ENCODE measurements at places on chromosomes 2 and 18.

GRCh38 chr18:7317804-7318231 is 86.9 kb downstream of the LRRC30 start:
- no peak for DNase-seq

DNA sequence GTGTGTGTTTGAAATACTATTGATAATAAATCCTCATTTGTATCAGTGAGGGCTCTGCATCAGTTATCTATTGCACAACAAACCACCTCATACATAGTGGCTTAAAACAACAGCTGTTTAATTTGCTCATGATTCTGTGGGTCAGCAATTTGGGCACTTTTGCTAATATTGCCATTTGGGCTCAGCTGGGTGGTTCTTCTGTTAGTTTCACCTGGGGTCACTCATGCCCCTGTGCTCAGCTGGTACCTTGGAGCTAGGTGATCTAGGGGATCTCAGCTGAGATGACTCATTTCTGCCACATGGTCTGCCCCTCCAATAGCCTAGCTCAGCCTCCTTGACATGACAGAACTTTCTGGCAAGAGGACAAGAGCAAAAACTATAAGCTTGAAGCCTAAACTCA is 126.3 kb downstream of the LYPD6B start:
- no peak for DNase-seq

DNA sequence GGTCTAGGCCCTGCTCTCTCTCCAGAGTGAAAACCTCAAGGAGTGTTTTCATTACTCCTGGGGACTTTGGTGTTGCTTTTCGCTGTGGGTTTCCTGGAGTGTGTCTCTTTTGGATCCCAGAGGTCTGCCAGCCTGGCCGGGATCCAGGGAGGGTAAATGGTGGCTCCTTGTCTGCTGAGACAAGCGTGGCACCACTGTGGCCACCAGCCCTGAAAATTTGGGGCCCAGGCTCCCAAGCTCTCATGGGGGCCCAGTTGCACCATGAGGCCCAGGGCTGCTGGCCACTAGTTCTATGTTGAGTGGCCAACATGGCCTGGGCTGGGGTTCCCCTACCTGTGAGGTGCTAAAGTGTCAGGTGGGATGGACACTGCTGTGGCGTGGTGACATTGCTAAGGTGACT is 144.8 kb downstream of the CTIF start:
- no peak for DNase-seq

- no peak for DNase-seq
These were observed 130.6 kb downstream of the NXPH2 start for GRCh38 chr2:138649571-138649970.

DNA sequence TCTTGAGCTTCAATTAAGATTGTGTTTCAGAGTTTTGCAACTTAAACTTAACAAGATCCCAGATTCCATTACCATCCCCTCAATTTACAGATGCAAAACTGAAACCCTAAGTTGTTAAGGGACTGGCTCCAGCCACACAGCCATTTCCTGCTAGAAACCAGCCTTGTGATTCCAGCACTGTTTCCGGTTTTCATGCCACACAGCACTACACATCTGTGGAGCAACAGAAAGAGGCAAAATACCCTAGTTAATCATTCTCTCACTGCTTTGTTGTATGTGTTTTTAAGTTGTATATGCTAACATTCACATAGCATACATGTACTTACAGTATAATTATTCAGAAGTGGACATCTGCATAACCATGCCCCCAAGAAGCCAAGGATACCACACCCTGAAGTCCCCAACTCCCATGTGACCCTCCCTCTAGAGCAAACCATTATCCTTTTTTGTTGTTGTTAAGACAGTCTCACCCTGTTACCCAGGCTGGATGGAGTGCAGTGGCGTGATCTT is 87.4 kb downstream of the MYO5B start:
- DNase-seq = no peak

DNA sequence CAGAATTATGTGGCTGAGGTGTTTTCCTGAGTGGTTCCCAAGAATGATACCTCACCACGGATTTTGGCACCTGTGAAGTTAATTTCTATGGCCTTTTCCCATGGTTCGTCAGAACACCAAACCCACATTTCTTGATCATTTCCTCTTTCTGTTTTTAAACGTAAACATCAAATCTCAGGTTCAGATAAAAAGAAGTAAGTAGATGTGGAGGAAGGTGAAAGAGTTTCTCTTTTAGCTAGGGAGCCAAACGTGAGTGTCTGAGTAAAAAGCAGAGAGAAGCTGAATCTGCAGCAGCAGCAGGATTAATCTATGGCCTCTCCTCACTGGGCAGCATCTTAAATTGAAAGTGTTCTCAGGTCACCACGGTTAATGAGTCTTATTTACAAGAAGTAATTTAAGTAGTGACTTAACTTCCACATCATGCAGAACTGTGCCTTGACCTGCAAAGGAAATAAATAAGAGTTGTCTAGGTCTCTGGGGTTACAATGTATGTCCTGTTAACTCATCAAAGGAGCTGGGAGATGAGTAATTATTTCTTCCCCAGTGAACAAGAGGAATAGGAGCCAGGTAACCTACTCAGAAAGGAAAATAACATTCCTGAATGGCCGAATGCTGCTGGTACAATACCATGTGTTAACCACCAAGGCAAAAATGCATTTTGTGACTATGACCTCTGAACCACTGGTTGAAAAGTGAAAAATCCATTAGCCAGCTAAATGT is 139.6 kb upstream of the NETO1 start:
- DNase-seq = no peak

DNA sequence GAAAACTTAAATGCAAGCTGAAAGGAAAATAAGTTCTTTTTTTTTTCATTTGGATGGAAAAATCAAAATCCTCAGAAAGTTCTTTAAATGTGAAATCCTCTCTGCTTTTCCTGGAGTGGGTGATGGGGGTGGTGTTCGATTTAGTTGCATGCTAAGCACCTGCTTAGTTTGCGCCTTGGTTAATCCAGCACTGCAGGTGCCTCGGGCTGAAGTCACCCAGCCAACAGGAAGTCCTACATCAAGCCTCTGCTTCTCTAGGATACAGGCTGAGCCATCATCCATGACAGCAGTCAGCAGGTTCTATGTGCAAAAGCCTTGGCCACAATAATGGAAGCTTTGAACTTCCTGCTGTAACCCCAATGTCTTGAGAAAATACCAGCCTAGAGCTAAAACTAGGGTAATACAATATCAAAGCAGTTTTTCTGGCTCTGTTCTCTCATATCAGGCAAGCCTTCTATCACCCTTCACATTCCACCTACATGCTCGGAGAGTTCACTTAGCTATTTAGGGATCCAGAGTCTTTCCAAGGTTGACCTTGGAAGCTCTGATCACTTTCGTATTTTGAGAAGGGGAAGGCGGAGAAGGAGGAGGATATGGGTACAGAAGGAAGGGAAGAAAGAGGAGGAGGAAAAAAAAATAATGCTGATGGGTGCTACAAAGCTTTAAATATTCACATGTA is 116.1 kb upstream of the LRRTM1 start:
- DNase-seq = no peak

DNA sequence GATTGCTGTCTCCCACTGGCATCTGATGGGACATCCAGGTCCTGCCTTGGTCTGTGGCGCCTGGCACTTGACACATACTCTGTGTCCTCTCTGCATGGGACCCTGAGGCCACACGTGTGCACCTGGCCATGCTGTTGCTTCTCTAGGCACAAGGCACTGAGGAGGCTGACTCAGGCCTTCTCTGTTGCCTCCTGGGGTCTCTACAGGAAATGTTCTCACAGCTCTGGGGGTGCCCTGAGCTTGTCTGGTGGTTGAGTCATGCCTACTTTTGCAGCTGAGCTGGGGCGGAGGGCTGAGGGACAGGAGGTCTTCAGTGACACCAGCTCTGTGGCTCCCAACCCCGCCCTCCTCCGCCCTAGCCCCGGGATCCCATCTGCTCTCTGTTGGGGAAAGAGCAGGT is 207.0 kb upstream of the HS6ST1 start:
- DNase-seq = no peak
